ENCODE measurements at places on chromosomes 2 and 18.

DNA sequence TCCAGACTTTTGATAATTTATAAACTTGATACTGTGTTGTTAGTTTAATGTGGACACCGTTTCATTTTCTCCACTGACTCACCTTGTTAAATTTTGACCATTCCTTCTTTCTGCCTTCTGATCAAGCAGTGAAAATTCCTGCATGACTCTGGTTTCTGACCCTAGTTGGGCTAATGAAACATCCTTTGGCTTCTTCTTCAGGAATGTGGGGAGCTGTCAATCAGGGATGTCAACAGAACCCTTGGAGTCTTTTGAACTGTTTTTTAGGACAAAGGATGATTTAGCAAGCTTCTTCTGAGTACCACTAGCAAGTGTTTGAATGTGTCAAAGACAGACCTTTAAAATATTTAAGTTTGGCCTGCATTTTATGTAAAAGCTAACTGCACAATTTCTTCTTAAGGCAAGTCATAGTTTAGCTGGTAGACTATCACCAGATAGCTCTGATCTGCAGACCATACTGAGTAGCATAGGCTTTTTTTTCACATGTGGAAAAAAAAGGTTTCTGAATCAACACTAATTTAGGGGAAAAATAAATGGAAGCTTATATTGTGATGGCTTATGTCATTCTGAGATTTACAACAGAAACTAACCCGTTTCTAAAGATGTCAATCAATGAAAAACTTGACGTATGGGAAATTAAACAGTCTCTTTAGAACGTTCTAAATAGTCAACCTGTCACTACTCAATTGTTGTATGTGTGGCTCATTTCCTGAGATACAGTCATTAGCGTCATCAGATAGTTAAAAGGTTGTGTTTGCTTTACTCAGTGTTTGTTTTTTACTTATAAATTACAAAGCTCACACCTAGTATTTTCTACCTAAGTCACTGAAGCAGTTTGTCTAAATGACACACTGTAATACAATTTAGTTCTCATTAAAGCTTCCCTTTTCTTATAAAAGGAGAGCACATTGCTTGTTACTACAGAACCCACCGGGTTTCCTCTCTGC, 311.4 kb downstream of the PTPRM start:
- no peak for DNase-seq

DNA sequence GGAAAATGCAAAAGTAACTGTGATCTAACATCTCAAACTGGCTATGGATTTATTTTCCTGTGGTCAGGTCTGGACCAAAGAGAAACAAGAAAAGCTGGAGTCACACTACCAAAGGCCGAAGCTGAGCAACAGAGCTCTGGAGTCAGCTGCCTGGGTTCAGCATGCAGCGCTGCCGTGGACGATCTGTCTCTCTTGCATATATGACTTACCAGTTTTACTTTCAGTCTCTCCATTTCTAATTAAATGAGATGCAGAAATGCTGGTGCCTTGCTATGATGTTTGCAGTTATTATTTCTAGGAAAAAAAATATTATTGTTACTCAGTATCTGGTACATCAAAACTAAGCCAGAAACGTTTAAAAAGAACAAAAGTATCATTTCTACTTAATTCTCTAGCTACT, 813.2 kb downstream of the RNF144A start:
- DNase-seq: no peak

GRCh38 chr2:232321817-232322559, 56.6 kb upstream of the ALPP start:
- no peak for DNase-seq

GRCh38 chr18:29080946-29081345, 904.0 kb upstream of the CDH2 start:
- DNase-seq: no peak

- DNase-seq: no peak
Observed at GRCh38 chr18:53567929-53568574, 656.4 kb downstream of the MBD2 start.

GRCh38 chr18:61034580-61034979, 298.6 kb upstream of the CDH20 start:
- DNase-seq: no peak

GRCh38 chr2:26807788-26808460, 22.1 kb downstream of the CENPA start:
- no peak for DNase-seq

- no peak for DNase-seq
Observed at GRCh38 chr2:40448476-40449079, 3.3 kb downstream of the SLC8A1 start.
